ENCODE measurements at places on chromosomes 5 and 9. TPM values are rescaled to one million over a fixed set of nuclear protein-coding genes. Genes with fewer than 3 reads are reported as not detected.

Gene SLC6A18
- total RNA-seq = not detected

Gene PHAX
- 24.6 TPM for total RNA-seq

GRCh38 chr5:156825688-156826087 is 24.4 kb upstream of the PPP1R2B start:
- no peaks in the 10 kb centered on the region for H3K27me3 ChIP-seq
- no peak overlapping the region for H3K27ac ChIP-seq
- no peak overlapping the region for H3K4me3 ChIP-seq
- H3K4me1 ChIP-seq = no peaks in the 10 kb centered on the region
- no peaks in the 10 kb centered on the region for H3K36me3 ChIP-seq

DNA sequence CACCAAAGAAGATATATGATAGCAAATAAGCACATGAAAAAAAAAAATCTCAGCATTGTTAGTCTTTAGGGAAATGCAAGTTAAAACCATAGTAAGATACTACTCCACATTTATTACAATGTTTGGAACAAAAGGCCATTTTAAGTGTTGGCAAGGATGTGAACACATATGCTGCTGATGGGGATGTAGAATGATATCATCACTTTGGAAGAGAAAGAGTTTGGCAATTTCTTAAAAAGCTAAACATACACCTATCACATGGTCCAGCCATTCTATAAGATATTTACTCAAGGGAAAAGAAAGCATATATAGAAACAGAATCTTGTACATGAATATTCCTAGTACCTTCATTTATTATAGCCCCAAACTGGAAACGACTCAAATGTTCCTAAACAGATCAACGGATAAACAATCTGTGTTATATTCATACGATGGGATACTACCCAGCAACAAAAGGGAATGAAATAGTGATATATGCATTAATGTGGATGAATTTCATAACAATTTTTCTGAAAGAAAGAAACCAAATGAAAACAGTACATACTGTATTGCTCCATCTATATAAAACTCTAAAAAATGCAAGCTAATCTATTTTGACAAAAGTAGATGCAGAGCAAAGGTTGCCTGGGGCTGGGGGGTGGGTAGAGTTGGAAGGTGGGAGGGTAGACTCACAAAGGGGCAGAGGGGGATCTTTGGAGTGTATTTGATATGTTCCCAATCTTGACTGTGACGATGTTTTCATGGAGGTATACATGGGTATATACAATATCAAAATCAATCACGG is 45.7 kb upstream of the SMAD5 start:
- H3K27me3 ChIP-seq = no peaks in the 10 kb centered on the region
- no peak overlapping the region for H3K4me3 ChIP-seq
- DNase-seq = no peak
- H3K27ac ChIP-seq = peak overlapping the region; percentile 74
- peaks cover 21% of the 10 kb centered on the region for H3K4me1 ChIP-seq

GRCh38 chr5:43891112-43891511 is 288.1 kb downstream of the NNT start:
- peak; percentile 13 for DNase-seq
- no peaks in the 10 kb centered on the region for H3K36me3 ChIP-seq
- H3K4me3 ChIP-seq = no peak overlapping the region

Gene CTNND2
- total RNA-seq = 21.0 TPM

Gene C9orf152
- 0.33 TPM for total RNA-seq

DNA sequence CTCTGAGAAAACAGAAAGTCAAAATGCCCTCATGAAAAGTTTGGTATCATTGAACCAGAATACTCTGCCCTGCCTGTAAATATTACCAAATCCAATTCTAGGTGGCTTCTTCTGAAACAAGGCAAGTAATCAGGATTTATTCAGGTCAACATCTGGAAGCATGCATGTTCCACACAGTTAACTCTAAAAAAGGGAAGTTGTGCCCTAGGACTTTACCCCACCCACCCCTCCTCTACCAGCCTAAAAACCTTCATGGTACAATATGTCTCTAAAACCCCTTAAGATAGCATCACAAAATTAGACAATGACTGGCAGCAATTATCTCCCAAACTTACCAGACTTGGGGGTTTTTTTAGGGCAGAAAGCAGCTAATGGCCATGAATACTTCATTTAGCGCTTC is 414.8 kb upstream of the SLC30A5 start:
- DNase-seq = no peak
- H3K27ac ChIP-seq = no peak overlapping the region
- H3K4me3 ChIP-seq = no peak overlapping the region
- no peaks in the 10 kb centered on the region for H3K27me3 ChIP-seq

DNA sequence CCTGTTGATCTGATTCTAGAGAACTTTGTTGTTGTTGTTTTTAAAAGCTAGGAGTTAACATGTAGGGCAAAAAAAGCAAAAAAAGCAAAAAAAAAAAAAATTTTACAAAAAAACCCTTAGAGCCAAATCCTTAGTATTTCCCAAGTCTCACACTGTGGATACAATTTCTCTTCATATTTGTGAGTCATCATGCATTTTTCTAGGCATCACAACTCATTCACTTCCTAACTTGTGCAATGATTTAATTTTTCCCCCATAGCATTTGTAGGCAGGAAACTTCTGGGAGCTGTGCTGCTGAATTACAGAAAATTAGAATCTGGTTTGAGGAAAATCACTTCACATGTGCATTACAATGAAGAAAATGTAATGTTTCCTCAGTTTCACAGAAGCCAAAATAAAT is 91.9 kb downstream of the MARCHF3 start:
- no peaks in the 10 kb centered on the region for H3K36me3 ChIP-seq
- no peak for DNase-seq
- no peak overlapping the region for H3K27ac ChIP-seq
- H3K4me1 ChIP-seq = peaks cover 6% of the 10 kb centered on the region

DNA sequence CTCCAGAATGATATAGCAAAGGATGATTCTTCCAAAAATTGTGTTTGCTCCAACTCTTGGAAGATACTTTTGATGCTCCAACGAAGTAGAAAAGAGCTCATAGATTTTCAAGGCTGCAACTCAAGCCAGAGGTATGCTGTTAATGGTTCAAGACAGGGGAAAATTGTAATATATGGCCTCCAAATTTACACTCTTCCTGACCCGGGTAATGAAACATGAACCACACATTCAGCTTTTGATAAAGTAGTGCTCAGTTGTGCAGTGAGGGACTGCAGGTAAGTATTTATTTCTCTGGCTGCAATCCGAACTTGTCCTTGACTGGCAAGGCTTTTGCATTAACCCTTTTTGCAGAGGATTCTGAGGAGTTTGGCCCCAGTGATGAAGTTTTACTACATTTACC is 446.4 kb downstream of the RASEF start:
- H3K4me3 ChIP-seq = no peak overlapping the region
- no peak overlapping the region for H3K27ac ChIP-seq
- H3K36me3 ChIP-seq = no peaks in the 10 kb centered on the region
- no peaks in the 10 kb centered on the region for H3K27me3 ChIP-seq

Gene PDE6A
- total RNA-seq = not detected

- no peaks in the 10 kb centered on the region for H3K36me3 ChIP-seq
- DNase-seq = no peak
- H3K27ac ChIP-seq = no peak overlapping the region
- H3K27me3 ChIP-seq = no peaks in the 10 kb centered on the region
- peaks cover 28% of the 10 kb centered on the region for H3K4me1 ChIP-seq
Observed at GRCh38 chr5:73299665-73300336, 126.8 kb downstream of the TMEM174 start.

- no peaks in the 10 kb centered on the region for H3K36me3 ChIP-seq
- H3K4me3 ChIP-seq = no peak overlapping the region
- no peaks in the 10 kb centered on the region for H3K4me1 ChIP-seq
- DNase-seq = no peak
Observed at GRCh38 chr9:114643896-114644295, 13.7 kb downstream of the TEX53 start.

DNA sequence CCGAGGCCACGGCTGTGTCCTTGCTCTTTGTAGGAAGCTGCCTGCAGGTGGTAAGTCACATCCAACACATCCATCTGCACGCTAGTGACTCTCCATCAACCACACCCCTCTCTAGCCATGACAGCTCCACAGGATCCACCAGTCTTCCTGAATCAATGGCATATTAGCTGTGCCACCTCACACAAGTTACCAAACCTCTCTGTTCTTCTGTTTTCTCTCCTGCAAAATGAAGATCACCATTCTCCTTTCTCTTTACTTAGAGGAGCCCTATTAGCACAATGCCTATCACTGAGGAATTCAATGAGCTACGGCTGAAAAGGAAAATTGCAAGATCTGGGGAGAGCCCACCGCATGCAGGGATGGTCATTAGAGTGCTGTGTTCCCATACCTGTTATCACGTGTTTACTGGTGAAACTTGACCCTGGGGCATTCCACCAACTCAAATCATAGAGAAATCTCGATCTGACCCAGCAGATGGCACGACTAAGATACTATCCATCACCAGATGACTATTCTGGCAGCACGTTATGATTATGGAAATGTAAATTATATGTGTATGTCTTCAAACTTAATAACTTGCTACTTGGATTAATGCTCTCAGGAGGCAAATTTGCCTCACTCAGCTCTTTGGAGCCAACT is 20.9 kb downstream of the WHRN start:
- no peak overlapping the region for H3K4me3 ChIP-seq
- no peak overlapping the region for H3K27ac ChIP-seq
- no peak for DNase-seq
- peaks cover 5% of the 10 kb centered on the region for H3K4me1 ChIP-seq

Gene AGXT2
- total RNA-seq = not detected

Gene PTGS1
- 3.0 TPM for total RNA-seq

DNA sequence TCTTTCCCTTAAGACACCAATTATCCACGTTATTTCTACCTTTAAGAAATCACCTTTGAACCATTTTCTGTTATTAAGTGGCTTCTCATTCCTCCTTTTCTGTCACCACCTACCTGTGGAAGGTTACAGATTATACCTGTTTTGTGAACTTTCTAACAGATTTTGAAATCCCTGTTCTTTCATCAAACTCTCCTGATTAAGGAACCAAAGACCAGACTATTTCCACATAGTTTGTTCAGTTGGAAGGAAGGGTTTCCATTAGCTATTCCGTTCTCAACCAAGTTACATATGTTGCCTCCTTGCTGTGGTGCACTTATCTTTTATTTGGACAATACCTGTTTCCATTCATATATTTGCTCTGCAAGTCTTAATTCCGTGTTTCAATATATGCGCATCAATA is 343.6 kb downstream of the ADGRV1 start:
- no peak for DNase-seq
- no peak overlapping the region for H3K27ac ChIP-seq
- H3K36me3 ChIP-seq = no peaks in the 10 kb centered on the region
- H3K27me3 ChIP-seq = no peaks in the 10 kb centered on the region
- H3K4me1 ChIP-seq = peaks cover 18% of the 10 kb centered on the region
- H3K4me3 ChIP-seq = no peak overlapping the region

Gene FBN2
- total RNA-seq = 0.26 TPM

DNA sequence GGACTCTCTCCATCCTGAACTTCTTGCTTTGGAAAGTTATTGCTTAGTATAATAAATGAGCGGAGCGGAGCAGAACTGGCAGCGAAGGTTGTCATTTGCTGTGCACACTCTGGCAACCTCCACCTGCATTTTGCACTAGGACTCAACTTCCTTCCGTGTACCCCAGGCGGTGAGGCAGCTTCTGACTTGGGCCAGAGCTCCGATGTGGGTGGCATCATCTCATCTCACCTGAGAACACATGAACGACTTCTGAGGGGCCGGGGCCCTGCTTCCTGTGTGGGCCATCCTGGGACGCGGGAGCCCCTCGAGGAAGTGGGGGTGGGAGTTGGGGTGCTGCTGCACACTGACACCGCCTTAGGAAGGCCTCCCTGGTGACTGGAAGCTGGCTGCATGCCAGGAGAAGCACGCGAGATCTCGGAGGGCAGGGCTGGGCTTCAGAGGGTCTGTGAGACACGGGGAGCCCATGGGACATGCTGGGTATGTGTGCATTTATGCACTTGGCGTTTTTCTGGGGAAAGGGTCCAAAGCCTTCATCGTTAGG is 56.5 kb upstream of the COL5A1 start:
- peaks cover 3% of the 10 kb centered on the region for H3K27me3 ChIP-seq
- no peaks in the 10 kb centered on the region for H3K36me3 ChIP-seq
- no peak for DNase-seq
- H3K4me1 ChIP-seq = no peaks in the 10 kb centered on the region
- H3K4me3 ChIP-seq = no peak overlapping the region

GRCh38 chr9:2377117-2377516 is 244.5 kb upstream of the VLDLR start:
- DNase-seq = no peak
- H3K4me3 ChIP-seq = no peak overlapping the region
- H3K36me3 ChIP-seq = no peaks in the 10 kb centered on the region
- no peaks in the 10 kb centered on the region for H3K4me1 ChIP-seq
- no peak overlapping the region for H3K27ac ChIP-seq

DNA sequence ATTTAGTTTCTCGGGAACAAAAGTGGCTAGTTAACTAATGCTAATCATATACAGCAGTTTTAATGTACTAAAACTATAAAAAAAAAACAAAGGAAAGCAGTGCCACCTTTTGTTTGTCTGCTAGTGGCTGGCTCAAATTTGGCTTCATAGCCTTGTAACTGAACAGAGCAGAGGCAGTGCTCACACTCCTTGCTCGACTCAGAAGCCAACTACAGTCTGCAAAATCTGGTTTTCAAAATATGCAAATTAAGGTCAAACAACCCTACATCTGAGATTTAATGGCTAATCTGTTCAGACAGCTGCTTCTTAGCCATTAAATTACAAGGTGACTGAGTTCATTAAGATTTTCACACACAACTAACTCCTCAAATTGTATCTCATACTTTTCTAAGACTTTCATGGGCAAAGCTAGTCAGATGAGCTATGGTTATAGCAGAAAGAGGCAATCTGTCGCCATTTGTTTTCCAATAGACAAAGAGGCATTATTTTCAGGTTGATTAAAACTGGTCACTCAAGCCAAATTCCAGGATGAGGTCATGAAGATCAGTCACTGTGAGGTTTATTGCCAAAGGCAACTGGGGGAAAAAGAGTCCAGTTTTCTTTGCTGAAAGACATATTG is 56.8 kb upstream of the EPB41L4A start:
- H3K27me3 ChIP-seq = no peaks in the 10 kb centered on the region
- H3K4me1 ChIP-seq = peaks cover 9% of the 10 kb centered on the region

DNA sequence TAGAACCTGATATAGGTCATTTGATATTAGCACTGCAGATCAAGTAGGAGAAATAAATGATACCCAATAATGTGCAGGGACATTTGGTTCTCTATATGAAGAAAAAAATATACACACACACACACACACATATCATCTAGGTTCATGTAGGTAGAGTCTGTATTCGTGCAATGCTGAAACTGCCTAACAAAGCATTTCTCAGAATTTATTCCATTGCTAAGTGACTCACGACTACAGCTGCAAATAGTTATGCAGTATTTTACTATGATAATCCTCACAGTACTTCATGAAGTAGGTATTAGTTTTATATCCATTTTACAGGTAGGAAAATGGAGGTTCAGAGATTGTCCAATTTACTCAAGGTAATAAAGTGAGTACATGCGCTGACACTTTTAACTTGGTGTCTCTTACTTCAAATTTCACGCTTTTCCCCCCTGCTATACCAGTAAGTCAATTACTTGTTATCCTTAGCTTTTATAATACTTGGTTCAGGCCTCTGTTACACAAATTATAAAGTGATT is 2.4 kb downstream of the GIN1 start:
- H3K27me3 ChIP-seq = no peaks in the 10 kb centered on the region
- peaks cover 19% of the 10 kb centered on the region for H3K4me1 ChIP-seq
- no peaks in the 10 kb centered on the region for H3K36me3 ChIP-seq
- H3K4me3 ChIP-seq = no peak overlapping the region
- H3K27ac ChIP-seq = no peak overlapping the region

Gene RANBP17
- total RNA-seq = 9.1 TPM

Gene GRM6
- not detected for total RNA-seq

GRCh38 chr9:124257844-124258606 is at the start of gene NEK6:
Gene NEK6, plus strand, starts transcription at chr9:124257949. Its CDS starts 44,016 bp downstream, at chr9:124301965.
- peak within 1 kb of the TSS; percentile 93 for H3K27ac ChIP-seq
- H3K36me3 ChIP-seq = no peaks in the 10 kb centered on the region
- no peaks in the 10 kb centered on the region for H3K27me3 ChIP-seq
- H3K4me1 ChIP-seq = peaks cover 40% of the 10 kb centered on the region
